ENCODE measurements at places on chromosomes 3 and 15.

DNA sequence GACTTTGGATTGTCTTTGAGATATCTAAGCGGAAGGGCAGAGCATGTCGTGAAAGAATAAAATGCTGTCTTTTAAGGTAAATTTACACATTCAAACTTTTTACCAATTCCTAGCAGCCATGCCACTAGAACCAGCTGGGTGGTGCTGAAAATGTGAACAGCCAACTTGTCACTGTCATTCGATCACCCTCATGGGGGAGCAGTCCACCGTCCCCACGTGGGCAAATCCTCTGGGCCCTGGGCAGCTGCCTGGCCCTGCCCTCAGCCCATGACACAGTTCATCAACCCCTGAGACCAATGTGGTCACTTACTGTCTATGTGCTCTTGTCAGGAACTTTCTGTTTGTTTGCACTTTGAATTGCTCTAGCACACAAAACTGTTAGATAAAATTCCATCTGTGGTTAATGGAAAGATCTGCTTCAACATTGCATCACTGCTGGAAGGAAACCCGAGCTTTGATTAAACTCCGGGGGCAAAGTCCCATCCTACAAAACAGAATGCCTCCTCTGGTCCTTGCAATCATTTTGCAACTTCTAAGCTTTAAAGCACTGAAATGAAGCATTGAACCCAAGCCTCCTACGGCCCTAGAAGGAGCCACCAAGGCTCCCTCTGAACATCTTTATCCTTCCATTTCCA, 50.1 kb downstream of the PCSK6 start:
- DNase-seq = no peak

GRCh38 chr15:89828281-89829145, 13.9 kb upstream of the ANPEP start:
- peak; percentile 32 for DNase-seq

- no peak for DNase-seq
Measured at GRCh38 chr3:159196359-159196758, 394.5 kb downstream of the MFSD1 start.

GRCh38 chr15:53324061-53324460, 435.4 kb downstream of the WDR72 start:
- DNase-seq = no peak

- no peak for DNase-seq
Measured at GRCh38 chr15:92273723-92274122, 120.0 kb upstream of the ST8SIA2 start.

DNA sequence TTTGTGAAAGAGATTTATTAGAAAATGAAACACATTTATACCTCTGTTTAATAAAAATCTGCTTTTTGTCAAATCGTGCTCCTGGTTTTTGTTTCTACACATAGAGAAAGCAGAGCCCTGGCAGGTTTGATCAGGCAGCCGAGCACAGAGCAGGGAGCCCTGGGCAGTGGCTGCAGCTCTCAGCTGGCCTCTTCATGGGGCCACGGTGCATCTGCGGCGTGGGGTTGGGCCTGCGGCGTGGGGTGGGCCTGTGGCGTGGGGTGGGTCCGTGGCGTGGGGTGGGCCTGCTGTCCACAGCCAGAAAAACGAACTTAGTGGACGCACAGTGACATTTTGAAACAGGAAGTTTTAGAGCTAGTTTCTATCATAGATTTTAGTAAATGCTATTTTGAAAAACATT, 10.6 kb downstream of the GOLGA6L2 start:
- DNase-seq = no peak

- DNase-seq = no peak
Measured at GRCh38 chr3:166560253-166560652, 723.0 kb upstream of the BCHE start.

GRCh38 chr15:60070838-60071493, 66.9 kb downstream of the FOXB1 start:
- DNase-seq = no peak

DNA sequence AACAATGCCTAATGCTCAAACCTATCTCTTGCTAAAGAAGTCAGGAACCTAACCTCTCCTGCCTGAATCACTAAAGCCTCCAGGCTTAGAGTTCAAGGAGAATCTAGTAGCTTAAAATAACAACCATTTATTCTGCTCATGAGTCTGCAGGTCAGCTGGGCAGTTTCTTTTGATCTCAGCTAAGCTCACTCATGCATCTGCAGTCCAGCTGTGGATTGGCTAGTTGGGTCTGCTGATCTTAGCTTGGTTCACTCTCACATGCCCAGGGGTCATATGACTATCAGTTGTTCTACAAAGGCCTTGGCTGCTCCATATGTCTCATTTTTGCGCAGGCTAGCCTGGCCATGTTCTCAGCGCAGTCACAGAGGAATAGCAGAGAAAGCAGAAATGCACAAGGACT, 109.2 kb upstream of the STT3B start:
- DNase-seq = no peak

Data from GOT3 (cell line).